Effector memory CD8-positive, alpha-beta T cell (primary cell): ENCODE measurements at places on chromosomes 6 and 20.

- DNase-seq, result no peak
Measured at GRCh38 chr20:8449123-8449522, 317.1 kb downstream of the PLCB1 start.

- DNase-seq, result no peak
Measured at GRCh38 chr6:74280130-74280692, 584.2 kb downstream of the CD109 start.

DNA sequence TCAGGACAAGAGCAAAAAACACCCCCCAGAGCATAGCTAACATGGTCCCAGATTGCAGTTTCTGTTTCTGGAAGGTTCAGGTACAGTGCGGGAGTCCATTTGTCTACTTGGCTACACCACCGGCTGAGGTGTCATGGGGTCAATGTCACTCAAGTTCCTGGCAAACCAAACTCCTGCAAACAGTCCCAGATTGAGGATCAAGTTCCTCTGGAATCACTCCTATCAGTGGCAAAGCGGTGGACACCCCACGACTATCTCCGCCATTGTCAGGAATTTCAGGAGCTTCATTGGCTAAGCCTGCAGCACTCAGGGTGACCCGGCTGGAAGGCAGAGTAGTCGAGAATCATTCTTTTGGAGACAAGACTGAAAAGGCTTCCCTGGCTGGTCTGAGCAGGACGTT lies 41.8 kb downstream of the SLC22A1 start:
- DNase-seq, result no peak

DNA sequence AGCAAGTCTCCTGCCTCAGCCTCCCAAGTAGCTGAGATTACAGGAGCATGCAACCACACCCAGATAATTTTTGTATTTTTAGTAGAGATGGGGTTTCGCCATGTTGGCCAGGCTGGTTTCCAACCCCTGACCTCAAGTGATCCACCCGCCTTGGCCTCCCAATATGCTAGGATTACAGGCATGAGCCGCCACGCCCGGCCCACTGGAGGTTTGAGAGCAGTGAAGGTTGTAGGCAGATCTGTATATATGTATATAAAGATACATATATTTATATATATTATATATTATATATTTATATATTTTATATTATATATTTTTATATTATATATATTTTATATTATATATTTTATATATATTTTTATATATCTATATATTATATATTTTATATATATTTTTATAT lies 38.2 kb upstream of the TTPAL start:
- DNase-seq, result no peak

DNA sequence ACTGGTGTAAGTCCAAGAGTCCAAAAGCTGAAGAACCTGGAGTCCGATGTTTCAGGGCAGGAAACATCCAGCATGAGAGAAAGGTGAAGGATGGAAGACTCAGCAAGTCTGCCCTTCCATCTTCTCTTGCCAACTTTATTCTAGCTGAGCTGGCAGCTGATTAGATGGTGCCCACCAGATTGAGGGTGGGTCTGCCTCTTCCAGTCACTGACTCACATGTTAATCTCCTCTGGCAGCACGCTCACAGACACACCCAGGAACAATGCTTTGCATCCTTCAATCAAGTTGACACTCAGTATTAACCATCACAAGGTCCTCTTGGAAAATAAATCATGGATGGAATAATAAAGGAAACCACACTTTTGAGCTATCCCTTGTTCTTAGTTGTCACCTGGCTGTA lies 121.2 kb downstream of the MAP3K7 start:
- DNase-seq, result no peak
